ENCODE measurements at places on chromosomes 12 and 14.

DNA sequence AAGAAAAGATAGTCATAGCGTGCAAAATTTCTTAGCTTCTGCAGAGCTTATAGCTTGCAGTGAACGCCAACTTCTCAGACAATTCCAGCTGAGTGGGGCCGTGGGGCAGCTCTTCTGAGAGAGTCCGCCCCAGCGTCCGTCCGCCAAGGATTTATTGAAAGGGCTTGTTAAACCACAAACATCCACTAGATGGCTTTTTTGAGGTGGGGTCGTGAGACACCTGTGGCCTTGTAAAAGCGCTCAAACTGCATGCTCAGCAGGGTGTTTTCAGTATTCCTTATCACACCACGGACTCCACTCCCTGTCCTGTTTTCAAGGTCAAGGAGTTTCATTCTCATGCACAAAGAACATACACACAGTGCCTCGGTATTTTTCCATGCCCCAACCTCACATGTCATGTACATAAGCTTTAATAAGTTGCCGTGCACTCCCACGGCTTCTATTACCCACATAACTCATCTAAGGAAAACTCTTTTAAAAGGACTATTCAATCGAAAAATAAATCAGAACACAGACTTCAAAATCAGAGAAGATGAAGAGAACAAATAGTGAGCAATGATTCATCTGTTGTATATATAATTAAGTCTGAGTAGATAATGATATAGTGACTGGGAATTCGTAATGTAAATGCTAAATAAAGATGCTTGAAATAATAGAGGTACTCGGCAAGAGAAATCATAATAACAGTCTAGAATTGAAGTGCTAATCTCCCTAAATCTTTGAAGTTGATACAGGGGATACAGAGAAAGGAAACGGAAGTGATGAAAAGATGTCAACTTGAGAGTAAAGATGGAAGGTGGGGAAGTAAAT, 46.7 kb downstream of the WBP11 start:
- no peak for DNase-seq

DNA sequence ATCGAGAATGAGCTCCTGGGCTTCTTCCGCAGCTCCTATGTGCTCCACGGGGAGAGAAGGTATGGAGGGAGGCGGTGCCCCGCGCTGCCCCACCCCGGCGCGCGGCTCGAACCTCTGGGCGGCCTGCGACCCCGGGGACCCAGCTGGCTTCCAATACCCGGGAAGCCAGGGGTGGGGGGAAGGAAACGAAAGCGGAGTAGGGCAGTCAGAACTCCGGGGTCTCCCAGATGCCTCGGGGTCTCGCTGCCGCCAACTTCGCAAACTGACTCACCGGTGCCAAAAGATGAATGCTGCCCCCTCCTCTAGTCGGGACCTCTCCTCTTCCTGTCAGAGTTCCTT, 1.3 kb downstream of the TRHDE start:
- DNase-seq: no peak

DNA sequence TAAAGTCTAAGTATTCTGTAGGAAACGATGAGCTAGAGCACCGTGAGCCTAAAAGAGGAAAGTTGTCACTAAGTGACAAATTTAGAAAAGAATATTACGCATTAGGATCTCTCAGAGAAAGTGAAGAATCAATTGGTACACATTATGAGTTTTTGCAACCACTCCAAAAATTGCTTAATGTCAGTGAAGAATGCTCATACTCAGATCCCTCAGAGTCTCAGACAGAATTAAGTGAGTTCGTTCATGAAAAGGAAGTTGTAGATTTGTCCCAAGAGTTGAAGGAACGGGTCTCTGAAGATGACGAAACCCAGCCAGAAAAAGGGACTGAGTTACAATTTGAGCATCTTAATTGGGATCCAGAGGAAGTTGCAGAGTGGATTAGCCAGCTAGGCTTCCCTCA, 1.5 kb downstream of the SAMD15 start:
- no peak for DNase-seq

GRCh38 chr14:75138492-75138891, 11.6 kb upstream of the NEK9 start:
- no peak for DNase-seq

GRCh38 chr14:35289623-35290022, 2.6 kb upstream of the PSMA6 start:
- no peak for DNase-seq

DNA sequence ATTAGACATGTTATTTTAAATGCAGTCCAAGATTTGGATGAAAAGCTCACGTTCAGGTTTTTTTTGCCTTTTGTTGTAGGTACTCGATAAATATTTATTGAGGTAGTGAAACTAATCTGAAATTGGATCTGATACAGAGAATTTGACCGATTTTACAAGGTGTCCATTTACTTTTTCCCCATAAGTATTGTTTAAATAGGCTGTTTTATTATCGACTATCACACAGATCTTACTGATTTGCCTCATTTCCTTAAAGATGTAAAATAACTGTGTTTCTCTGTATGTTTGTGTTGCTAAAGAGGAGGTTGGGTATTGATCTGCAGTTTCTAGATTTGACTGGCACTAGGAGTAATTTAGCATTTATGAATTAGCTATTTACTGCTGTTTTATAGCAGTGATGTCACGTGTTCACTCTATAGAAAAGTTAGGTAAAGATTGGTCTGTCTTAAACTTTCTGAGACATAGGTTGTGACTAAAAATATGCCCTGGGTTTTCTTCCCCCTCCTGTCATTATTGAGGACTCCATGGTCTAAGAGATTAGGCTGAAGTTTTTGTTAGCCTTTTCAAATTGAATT, 3.5 kb downstream of the RAP1B start:
- no peak for DNase-seq

DNA sequence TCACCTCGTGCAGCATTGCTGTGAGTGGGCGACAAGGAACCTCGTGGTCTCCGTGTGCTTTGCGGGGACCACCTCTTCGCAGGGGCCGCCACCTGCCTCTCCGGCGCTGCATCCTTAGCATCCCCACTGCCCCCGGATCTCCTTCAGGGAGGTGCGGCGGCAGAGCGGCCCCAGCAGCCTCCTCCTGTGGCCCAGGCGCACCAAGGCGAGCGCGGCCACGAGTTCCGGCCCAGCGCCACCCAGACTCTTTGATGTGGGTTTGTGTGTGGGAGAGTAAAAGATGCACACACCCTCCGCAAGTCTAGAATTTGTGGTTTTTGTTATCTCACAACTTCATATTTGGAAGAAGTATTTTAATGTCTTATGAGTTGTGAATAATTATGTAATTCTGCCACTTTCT, 118.8 kb upstream of the DIO3 start:
- peak; percentile 17 for DNase-seq

DNA sequence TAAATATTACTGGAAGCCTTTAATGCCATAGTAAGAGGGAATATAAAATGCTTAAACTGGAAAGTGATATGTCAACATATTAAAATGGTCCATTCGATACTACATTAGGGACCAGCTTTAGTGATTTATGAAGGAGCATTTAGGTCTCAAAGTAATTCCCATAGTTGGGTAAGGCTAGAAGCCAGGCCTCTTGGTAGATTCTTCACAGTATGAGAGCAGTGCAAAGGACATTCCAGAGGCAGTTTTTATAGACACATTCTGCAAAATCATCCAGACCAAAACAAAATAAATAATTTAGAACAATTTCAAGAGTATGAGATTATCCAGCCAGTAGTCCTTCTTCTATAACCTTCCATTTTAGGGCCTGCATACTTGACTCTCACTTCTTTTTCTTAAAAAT, 142.6 kb upstream of the PDZRN4 start:
- no peak for DNase-seq

DNA sequence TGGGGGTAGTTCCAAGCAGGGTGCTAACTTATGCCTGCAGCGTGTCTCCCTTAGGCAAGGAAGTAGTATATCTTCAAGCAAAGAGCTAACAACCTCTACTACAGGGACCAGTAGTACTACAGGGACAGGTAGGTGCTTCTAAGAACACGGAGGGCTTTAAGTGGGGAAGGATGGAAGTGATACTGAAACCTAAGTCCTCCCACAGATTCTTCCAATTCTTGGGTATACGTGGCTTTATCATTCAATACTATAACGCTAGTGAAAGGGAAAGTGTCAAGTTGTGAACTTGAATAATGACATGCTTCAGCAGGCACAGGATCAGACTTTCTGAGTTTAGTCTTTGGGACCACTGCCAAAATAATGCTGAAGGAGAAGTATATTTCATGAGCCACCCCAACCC, 241.7 kb downstream of the CEP128 start:
- no peak for DNase-seq

DNA sequence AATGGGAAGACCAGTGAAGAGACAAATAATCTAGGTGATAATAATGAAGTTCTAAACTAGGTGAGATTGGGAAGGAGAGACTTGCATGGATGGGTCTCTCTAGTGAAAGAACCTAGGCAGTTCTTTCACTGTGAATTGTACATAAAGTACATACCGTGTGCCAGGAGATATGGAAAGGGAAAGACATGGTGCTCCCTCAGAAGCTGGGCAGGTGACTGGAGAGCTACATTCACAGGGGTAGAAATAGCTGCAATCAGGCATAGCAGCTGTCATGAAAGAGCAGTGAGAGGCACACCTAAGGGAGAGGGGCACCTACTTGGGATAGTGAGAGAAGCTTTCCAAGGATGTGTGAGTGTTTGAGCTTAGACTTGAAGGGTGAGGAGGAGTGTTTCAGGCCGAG, 9.3 kb downstream of the STK38L start:
- no peak for DNase-seq

DNA sequence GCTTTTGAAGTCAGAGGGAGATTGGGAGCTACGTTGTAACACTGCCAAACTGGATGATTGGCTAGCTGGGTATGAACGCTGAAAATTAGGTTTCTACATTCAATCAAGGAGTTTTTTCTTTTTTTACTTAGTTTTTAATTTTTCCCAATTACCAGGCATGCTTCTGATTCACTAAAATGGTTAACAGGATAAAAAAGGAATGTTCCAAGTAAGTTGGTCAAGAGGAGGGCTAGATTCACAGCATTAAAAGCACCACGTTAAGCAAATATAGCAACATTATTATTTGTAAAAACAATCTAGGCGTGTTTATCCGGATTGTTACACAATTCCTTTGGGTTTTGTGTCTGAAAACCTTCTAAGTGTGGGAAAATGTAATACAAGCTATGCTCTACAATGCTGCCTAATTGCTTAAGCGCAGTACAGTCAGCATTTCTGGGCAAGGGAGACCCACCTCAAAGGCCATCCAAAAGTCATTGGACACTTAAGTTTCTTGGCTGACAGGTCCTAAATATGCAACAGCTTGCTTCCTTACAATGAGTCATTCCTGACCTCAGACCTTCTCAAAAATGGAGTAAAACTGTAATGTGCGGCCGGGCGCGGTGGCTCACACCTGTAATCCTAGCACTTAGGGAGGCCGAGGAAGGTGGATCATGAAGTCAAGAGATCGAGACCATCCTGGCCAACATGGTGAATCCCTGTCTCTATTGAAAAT, 1.2 kb downstream of the RPLP0 start:
- no peak for DNase-seq

DNA sequence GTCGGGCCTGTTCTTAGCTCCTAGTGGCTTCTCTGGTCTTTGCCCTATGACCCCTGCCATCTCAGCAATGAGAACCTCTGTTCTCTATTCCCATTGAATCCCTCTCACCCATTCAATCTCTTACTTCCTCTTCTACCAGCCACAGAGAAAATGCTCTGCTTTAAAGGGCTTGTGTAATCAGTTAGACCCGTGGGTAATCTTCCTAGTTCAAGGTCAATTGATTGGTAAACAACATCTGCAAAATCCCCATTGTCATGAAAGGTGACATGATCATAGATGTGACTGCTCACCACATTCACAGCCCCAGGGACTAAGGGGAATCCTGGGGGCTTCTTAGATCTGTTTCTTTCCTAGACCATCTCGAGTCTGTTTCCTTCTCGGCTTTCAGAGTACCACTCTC, 7.2 kb upstream of the CCDC197 start:
- no peak for DNase-seq

GRCh38 chr14:80425686-80426085, 214.4 kb upstream of the DIO2 start:
- no peak for DNase-seq

GRCh38 chr14:61752626-61753025, 9.6 kb upstream of the SNAPC1 start:
- DNase-seq: no peak

DNA sequence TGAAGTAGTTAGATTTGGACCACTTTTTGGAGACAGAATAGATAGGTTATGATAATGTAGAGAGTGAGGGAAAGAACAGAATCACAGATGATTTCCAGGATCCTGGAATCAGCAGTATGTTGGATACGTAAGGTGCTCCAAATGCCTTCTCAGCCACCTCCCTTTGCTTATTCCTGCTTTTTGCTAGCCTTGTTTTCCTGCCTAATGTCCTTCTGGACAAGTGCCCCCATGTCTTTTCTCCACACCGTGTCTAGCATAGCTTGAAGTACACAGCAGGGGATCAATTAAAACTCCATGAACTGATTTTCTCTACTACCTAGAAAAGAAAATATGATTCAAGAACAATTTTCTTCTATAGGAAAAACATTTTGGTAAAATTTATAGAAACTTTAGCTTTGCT, 144.0 kb downstream of the SYT1 start:
- no peak for DNase-seq

GRCh38 chr12:108751821-108752220, 20.5 kb upstream of the CORO1C start:
- no peak for DNase-seq

DNA sequence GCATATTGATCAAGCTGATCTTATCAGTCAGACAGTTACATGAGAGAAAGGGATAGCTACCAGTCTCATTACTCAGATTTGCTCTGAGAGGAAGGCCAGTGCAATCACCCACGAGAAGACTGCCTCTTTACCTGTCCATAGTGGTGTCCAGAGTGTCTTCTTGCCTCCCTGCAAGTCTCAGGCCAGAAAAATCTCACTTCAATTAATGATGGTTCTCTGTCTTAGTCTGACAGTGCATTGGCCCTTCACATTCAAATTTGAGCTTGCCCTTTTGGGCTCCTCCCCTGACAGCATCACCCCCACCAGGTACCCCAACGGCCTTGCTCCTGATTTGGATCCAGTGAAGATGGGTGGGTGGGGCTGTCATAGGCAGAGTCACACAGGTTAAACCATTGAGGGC, at the start of gene AICDA:
TSS of gene AICDA (minus strand) at position 231 of the 400 bp plus-strand sequence. CDS start at position 139, 92 bp downstream.
- no peak for DNase-seq

DNA sequence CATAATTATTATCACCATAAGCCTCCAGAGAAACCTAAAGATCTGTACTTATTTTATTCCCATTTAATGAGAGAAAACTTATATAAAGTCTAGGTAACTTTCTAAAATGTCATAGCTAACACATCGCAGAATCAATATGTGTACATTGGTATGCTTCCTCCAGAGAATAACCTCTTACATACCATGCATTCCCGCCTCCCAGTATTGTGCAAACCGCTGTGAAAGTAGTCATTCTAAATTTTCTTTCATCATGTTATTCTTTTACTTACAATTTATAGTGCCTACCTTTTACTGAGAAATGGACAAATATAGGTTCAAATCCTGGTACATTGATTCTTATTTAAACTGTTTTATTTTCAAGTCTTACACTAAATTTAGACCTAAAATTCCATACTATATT, 463.4 kb downstream of the LRFN5 start:
- DNase-seq: no peak

DNA sequence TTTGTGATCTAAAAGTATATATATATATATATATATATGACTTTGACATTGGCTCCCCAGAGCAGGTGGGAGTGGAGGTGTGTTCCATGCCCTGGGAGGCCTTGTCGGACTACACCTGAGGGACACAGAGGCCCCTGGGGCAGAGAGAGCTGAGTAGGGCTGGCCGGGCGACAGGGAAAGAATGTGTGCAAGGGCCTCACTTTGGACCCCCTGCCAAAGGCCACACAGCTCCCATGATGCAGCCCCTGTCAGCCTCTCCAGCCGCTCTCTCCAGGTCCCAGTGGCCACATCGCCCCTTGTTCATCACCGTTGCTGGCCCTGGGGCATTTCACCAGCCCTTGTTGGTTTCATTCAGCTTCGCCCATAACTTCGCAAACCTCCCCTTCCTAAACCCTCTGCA, 123.9 kb downstream of the BCL11B start:
- no peak for DNase-seq

Measured in T-helper 22 cell (primary cell).